ENCODE measurements at places on chromosomes 12 and 14. TPM values are rescaled to one million over a fixed set of nuclear protein-coding genes. Genes with fewer than 3 reads are reported as not detected.

The CPNE6 gene
- not detected for total RNA-seq

The SAMD4A gene
- 69.0 TPM for total RNA-seq

The CLEC4C gene
- not detected for total RNA-seq

The CDH24 gene
- 17.4 TPM for total RNA-seq

The POTEM gene
- total RNA-seq, result not detected

The OR4E2 gene
- not detected for total RNA-seq

The KLRC4 gene
- total RNA-seq, result 0.53 TPM

The CD163 gene
- not detected for total RNA-seq

- no peaks in the 10 kb centered on the region for H3K4me1 ChIP-seq
- H3K27ac ChIP-seq, result no peak overlapping the region
- DNase-seq, result peak; percentile 8
- no peaks in the 10 kb centered on the region for H3K36me3 ChIP-seq
Measured at GRCh38 chr14:76267322-76268046, 108.5 kb upstream of the ESRRB start.

- H3K4me3 ChIP-seq, result no peak overlapping the region
- H3K27ac ChIP-seq, result peak overlapping the region; percentile 35
- peak; percentile 86 for DNase-seq
- H3K4me1 ChIP-seq, result peaks cover 33% of the 10 kb centered on the region
- no peaks in the 10 kb centered on the region for H3K27me3 ChIP-seq
- no peaks in the 10 kb centered on the region for H3K36me3 ChIP-seq
Measured at GRCh38 chr12:100959481-100959880, 164.9 kb downstream of the ANO4 start.

DNA sequence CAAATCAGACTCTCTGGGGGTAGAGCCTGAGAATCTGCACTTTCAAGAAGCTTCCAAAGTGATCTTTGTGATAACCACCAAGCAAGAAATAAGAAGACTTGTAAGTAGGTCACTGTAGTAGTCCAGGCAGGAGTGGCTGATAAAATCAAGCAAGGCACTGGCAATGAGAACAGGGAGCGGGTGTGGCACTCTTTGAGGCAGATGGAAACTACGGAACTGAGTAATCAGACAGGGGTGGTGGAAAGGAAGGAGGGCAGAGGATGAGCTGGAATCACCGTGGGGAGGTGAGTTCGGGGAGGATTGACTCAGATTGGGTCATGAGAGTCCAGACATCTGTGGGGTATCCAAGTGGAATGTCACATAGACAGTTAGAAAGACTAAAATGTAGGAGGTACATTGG is 44.4 kb upstream of the PLXNC1 start:
- peaks cover 28% of the 10 kb centered on the region for H3K4me1 ChIP-seq
- no peaks in the 10 kb centered on the region for H3K27me3 ChIP-seq
- H3K4me3 ChIP-seq, result no peak overlapping the region
- no peaks in the 10 kb centered on the region for H3K36me3 ChIP-seq
- DNase-seq, result no peak

- no peak overlapping the region for H3K4me3 ChIP-seq
- H3K27ac ChIP-seq, result no peak overlapping the region
- DNase-seq, result no peak
- no peaks in the 10 kb centered on the region for H3K4me1 ChIP-seq
Measured at GRCh38 chr14:49363821-49364751, 222.1 kb downstream of the RPS29 start.

GRCh38 chr12:47980779-47981495 is 17.5 kb downstream of the TMEM106C start:
- H3K4me1 ChIP-seq, result no peaks in the 10 kb centered on the region
- no peak overlapping the region for H3K4me3 ChIP-seq
- DNase-seq, result no peak
- H3K27ac ChIP-seq, result no peak overlapping the region
- H3K36me3 ChIP-seq, result no peaks in the 10 kb centered on the region

DNA sequence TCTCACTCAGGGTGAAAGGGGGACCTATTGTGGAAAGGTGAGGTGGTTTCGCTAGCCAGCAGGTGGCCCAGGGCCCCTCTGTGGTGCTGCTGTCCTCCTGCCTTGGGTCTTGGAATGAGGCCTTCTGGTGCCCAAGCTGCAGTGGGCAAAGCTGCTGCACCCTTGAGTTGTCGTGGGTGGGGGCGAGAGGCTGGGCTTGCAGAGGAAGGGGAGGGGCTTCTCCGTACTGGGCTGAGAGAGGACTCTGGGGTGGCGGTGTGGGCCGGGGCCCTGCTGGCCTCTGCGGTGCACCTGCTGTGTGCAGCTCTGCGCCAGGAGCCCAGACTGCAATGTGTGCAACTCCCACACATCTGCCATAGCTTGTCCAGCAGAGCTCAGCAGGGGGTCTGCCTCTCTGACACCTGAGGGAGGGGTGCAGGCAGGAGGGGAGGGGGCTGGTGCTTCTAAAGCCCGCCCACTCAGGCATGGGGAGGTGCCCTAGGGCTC is 145.8 kb downstream of the KIF26A start:
- no peaks in the 10 kb centered on the region for H3K4me1 ChIP-seq
- no peaks in the 10 kb centered on the region for H3K27me3 ChIP-seq
- DNase-seq, result no peak
- H3K36me3 ChIP-seq, result no peaks in the 10 kb centered on the region
- H3K27ac ChIP-seq, result no peak overlapping the region

DNA sequence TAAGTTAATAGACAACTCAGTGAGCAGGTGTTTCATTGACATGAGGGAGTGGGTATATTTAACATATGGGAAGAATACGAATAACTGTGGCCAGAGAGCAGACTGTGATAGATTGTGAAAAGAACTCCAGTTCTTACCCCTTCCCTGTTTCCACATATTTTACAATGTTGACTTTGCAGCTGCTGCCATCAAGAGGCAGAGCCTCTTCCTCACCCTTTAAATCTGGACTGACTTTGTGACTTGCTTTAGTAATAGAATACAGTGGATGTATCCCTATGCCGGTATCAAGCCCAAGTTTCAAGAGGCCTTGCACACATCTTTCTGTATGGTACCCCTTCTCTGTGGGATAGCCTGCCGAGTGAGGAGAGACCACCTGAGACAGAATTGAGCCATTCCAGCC is 356.7 kb downstream of the ETNK1 start:
- no peak for DNase-seq
- no peaks in the 10 kb centered on the region for H3K36me3 ChIP-seq
- no peak overlapping the region for H3K27ac ChIP-seq

GRCh38 chr14:92704821-92705220 is 43.6 kb downstream of the LGMN start:
- no peak overlapping the region for H3K4me3 ChIP-seq
- no peaks in the 10 kb centered on the region for H3K27me3 ChIP-seq
- peaks cover 6% of the 10 kb centered on the region for H3K4me1 ChIP-seq

GRCh38 chr12:29756741-29757390 is 26.9 kb downstream of the TMTC1 start:
- H3K27ac ChIP-seq, result no peak overlapping the region
- no peaks in the 10 kb centered on the region for H3K27me3 ChIP-seq
- no peak for DNase-seq
- no peak overlapping the region for H3K4me3 ChIP-seq
- H3K36me3 ChIP-seq, result no peaks in the 10 kb centered on the region

GRCh38 chr12:40794087-40794486 is 101.8 kb downstream of the CNTN1 start:
- H3K27me3 ChIP-seq, result no peaks in the 10 kb centered on the region
- no peak for DNase-seq
- H3K27ac ChIP-seq, result no peak overlapping the region
- H3K36me3 ChIP-seq, result no peaks in the 10 kb centered on the region
- H3K4me3 ChIP-seq, result no peak overlapping the region

GRCh38 chr12:102029141-102029540 is 32.6 kb downstream of the WASHC3 start:
- H3K27ac ChIP-seq, result no peak overlapping the region
- H3K4me3 ChIP-seq, result no peak overlapping the region
- H3K36me3 ChIP-seq, result peaks cover 4% of the 10 kb centered on the region
- peak; percentile 31 for DNase-seq
- H3K27me3 ChIP-seq, result no peaks in the 10 kb centered on the region

DNA sequence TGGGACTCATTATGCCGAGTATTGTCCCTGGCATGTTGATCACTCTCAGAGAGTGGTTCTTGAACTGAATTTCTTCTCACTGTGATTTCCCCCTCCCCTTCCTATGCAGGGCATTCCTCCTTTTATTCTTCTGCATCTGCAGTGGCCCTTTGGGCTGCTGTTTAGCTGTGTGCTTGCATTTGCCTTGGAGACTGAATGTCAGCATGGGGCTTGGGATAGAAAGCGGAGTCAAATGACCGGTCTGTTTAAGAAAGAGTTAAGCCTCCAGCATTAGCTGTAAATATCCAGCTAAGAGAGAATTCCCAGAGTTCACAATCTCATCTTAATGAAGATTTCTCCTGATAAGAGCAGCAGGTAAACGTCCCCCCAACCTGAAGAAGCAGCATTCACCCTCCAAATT is 65.6 kb upstream of the RMST start:
- no peaks in the 10 kb centered on the region for H3K36me3 ChIP-seq
- DNase-seq, result no peak
- H3K4me1 ChIP-seq, result no peaks in the 10 kb centered on the region
- no peak overlapping the region for H3K4me3 ChIP-seq
- no peak overlapping the region for H3K27ac ChIP-seq

DNA sequence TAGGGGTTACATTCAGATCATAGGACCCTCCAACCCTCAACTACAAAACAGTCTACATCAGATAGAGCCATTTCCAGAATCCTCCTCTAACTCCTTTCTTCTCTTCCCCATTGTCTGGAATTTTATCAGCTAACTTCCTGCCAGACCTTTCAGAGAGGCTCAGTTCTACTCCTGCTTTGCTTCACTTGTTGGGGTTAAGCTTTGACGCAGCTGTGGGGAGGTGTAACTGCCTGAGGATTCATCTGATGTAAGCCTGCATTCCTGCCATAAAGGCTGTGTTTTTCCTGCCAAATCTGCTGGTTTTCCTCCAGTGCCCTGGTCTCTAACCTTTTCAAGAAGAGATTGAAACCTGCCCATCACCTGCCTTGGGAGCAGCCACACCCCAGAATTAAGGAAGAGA is 16.9 kb downstream of the DHRS2 start:
- no peak for DNase-seq
- H3K27me3 ChIP-seq, result no peaks in the 10 kb centered on the region
- H3K27ac ChIP-seq, result no peak overlapping the region
- H3K36me3 ChIP-seq, result no peaks in the 10 kb centered on the region

DNA sequence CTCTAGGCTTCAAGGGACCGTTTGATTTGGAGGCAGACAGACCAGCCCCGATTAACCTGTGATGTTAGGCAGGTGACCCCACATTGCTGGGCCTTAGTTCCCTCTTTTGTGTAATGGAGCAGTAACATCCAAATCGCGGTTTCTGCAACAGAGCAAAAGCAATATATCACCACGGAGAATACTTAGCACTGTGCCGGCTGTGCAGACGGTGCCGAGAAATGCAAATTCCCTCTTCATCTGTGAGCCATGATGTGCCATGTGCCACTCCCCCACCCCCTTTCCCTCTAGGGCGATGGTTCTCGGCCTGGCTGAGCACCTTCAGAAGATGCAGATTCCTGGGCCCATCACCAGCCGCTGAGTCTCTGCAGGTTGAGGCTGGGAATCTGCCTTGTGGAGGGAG is 10.9 kb downstream of the BCL7A start:
- no peak overlapping the region for H3K4me3 ChIP-seq
- no peaks in the 10 kb centered on the region for H3K36me3 ChIP-seq
- no peak for DNase-seq
- no peak overlapping the region for H3K27ac ChIP-seq

- H3K36me3 ChIP-seq, result peaks cover 37% of the 10 kb centered on the region
- H3K27ac ChIP-seq, result no peak overlapping the region
- peaks cover 5% of the 10 kb centered on the region for H3K4me1 ChIP-seq
- no peak overlapping the region for H3K4me3 ChIP-seq
Measured at GRCh38 chr14:31172084-31172483, 35.5 kb downstream of the HECTD1 start.

DNA sequence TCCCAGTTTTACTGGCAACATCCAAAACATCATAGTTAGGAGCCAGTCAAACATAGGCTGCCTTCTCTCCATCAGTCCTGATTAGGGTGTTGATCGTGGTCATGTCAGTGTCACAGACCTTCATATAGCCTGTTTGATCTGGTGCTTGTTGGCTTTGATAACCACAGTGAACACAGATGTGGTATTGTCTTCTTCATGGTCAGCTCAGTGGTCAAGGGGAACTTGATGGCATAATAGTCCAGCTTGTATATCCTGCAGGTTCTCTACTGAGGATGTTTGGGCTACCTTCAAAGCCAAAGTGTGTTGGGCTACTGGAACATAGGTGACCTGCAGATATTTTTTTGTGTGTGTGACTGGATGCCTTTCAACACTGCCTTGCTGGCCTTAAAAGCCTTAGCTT is 21.7 kb downstream of the PRORP start:
- H3K27me3 ChIP-seq, result no peaks in the 10 kb centered on the region
- H3K4me1 ChIP-seq, result no peaks in the 10 kb centered on the region
- no peak for DNase-seq
- no peaks in the 10 kb centered on the region for H3K36me3 ChIP-seq

- no peaks in the 10 kb centered on the region for H3K27me3 ChIP-seq
- H3K4me3 ChIP-seq, result no peak overlapping the region
- no peaks in the 10 kb centered on the region for H3K36me3 ChIP-seq
- peaks cover 11% of the 10 kb centered on the region for H3K4me1 ChIP-seq
Measured at GRCh38 chr14:32013083-32013482, 64.0 kb upstream of the ARHGAP5 start.

DNA sequence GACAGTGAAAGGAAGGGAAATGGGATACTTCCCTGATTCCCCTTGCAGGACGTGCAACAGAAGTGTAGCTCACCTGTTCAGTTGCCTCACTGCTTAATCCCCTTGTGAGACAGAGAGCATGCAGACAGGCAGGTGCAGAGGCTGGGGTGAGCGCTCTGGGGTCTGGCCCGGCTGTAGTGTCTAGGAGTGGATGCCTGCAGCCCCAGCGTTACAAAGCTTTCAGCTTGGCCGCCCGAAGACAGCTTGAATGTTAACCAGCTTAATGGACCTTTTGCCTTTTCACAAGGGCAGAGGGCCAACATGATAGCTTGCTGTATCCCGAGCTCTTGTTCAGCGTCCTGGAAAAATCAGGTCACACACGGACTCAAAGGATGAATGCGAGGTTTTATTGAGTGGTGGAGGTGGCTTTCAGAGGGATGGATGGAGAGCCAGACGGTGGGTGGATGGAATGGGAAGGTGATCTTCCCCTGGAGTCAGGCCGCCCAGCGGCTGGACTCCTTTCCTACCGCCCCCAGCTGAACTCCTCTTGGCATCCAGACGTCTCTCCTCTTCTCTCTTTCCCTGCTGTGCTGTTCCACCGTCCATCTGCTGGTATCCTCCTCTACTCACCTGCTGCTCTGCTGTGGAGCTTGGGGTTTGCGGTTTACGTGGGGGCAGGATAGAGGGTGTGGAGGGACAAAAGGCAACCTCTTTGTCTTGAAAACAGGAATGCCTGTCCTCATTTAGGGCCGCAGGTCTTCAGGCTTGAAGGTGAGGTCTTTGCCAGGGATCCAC is 86.2 kb upstream of the RESF1 start:
- H3K36me3 ChIP-seq, result no peaks in the 10 kb centered on the region
- no peak overlapping the region for H3K27ac ChIP-seq
- H3K4me3 ChIP-seq, result no peak overlapping the region

GRCh38 chr12:128594521-128594920 is 229.2 kb downstream of the SLC15A4 start:
- no peak overlapping the region for H3K4me3 ChIP-seq
- no peak overlapping the region for H3K27ac ChIP-seq
- H3K4me1 ChIP-seq, result no peaks in the 10 kb centered on the region
- no peaks in the 10 kb centered on the region for H3K36me3 ChIP-seq
- DNase-seq, result no peak

- H3K36me3 ChIP-seq, result no peaks in the 10 kb centered on the region
- peak overlapping the region; percentile 76 for H3K27ac ChIP-seq
- H3K4me3 ChIP-seq, result peak overlapping the region; percentile 66
- peaks cover 14% of the 10 kb centered on the region for H3K4me1 ChIP-seq
- H3K27me3 ChIP-seq, result no peaks in the 10 kb centered on the region
Measured at GRCh38 chr14:49867831-49868719, 15.5 kb upstream of the NEMF start.

GRCh38 chr12:121297435-121297991 is 1.0 kb upstream of the CAMKK2 start:
- peak overlapping the region; percentile 72 for H3K4me3 ChIP-seq
- no peaks in the 10 kb centered on the region for H3K36me3 ChIP-seq
- no peak overlapping the region for H3K27ac ChIP-seq
- DNase-seq, result peak; percentile 30
- no peaks in the 10 kb centered on the region for H3K27me3 ChIP-seq
